ENCODE measurements at places on chromosomes 16 and 17. TPM values are rescaled to one million over a fixed set of nuclear protein-coding genes. Genes with fewer than 3 reads are reported as not detected.

DNA sequence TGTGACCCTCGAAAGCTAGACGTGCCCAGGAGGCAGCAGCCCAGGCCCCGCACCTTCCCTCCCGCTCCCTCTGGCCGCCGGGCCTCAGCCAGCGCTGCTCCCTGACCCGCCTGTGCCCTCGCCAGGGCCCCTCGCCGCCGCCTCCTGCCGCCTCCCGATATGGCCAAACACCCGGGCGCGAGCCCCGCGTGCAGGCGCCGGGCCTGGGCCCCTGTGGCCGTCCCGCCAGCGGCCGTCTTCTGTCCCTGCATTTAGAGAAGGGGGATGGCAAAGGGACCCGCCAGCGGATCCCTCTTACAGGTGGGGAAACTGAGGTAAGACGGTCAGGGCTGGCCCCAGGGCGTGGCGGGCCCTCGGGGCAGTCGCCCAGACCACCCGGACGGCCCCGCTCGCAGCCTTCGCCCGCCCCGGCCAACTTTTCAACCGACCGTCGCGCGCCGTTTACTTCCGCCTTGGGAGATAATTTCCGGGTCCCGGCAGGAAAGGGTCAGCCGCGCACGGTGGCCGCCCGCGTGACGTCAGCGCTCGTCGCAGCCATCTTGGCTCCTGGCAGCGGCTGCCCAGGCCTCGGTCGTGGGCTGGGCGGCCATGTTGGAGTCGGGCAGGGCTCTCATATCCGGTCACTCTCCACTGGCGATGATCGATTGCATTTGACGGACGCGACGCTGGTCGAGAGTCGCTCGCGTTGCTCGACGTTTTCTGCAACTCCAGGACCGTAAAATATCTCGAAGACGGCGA is 7.0 kb upstream of the GNG13 start:
- peak; percentile 89 for DNase-seq

GRCh38 chr16:11198828-11199227 is 57.2 kb downstream of the SOCS1 start:
- DNase-seq = no peak

DNA sequence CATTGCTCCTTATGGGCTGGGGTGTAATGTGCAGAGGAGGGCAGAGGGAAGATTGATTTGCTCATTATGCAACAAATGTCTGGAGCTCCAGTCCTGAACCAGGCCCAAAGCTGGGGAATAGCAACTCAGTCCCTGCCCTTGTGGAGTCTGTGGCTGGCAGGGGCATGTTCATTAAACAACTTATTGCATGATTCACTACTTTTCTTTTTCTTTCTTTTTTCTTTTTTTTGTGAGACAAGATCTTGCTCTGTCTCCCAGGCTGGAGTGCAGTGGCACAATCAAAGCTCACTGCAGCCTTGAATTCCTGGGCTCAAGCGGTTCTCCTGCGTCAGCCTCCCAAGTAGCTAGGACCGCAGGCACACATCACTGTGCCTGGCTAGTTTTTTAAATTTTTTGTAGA is 23.1 kb downstream of the MSI2 start:
- DNase-seq = no peak

TEX19 gene
- not detected for total RNA-seq

KIF2B gene
- total RNA-seq = not detected

All from fibroblast of the aortic adventitia (primary cell).